T-cell (primary cell): ENCODE measurements at places on chromosomes 7 and 10.
A peak's percentile ranks its signal among the peaks of the same experiment; 100 is the strongest.

DNA sequence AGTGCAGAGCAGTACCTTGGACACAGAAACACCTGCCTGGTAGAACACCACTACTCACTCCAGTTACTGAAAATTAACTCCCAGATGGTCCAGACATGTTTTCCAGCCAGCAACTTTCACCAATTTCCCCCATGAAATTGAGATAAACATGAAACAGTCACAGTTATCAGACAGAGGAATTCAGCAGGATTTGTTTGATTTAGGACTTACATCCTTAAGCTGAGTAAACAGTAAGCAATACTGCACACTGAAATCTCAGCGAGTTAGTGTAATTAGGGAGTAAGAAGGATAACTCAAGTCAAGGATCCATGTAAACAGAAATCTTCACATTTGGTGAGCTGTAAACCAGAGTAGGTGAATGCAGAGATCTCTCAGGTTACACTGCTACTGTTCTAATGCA, 353.5 kb downstream of the ELMO1 start:
- H3K27me3 ChIP-seq: no peaks in the 10 kb centered on the region
- H3K36me3 ChIP-seq: peaks cover 31% of the 10 kb centered on the region
- no peak overlapping the region for H3K27ac ChIP-seq
- no peaks in the 10 kb centered on the region for H3K4me1 ChIP-seq

- no peaks in the 10 kb centered on the region for H3K27me3 ChIP-seq
- H3K4me1 ChIP-seq: no peaks in the 10 kb centered on the region
- no peaks in the 10 kb centered on the region for H3K36me3 ChIP-seq
- no peak for DNase-seq
Observed at GRCh38 chr10:119759832-119760231, 34.0 kb downstream of the INPP5F start.

GRCh38 chr7:139286144-139286543, 55.0 kb upstream of the FMC1 start:
- no peak for DNase-seq
- H3K4me1 ChIP-seq: no peaks in the 10 kb centered on the region
- H3K36me3 ChIP-seq: peaks cover 5% of the 10 kb centered on the region
- H3K27me3 ChIP-seq: no peaks in the 10 kb centered on the region
- no peak overlapping the region for H3K27ac ChIP-seq

- no peak overlapping the region for H3K4me3 ChIP-seq
- H3K36me3 ChIP-seq: peaks cover 19% of the 10 kb centered on the region
- H3K27ac ChIP-seq: no peak overlapping the region
- H3K4me1 ChIP-seq: peaks cover 4% of the 10 kb centered on the region
Observed at GRCh38 chr10:70832852-70833528, 17.2 kb downstream of the SGPL1 start.

DNA sequence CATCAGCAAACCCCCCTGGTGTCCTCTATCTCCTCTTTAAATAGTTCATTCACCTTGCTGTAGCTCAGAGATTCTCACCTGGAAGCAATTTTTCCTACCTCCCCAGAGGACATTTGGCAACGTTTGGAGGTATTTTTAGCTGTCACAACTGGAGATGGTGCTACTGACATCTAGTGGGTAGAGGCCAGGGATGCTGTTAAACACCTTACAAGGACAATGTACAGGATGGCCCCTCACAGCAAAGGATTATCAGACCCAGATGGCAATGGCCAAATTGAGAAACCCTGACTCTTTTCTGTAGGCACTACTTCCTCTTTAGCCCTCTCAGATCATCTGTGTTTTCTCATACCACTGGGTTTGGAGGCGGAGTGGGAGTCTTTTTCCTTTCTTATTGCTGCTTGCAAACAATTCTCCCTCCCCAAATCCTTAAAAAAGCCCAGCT, 13.2 kb upstream of the TRA2A start:
- H3K36me3 ChIP-seq: no peaks in the 10 kb centered on the region
- no peak for DNase-seq
- no peaks in the 10 kb centered on the region for H3K27me3 ChIP-seq
- H3K4me3 ChIP-seq: no peak overlapping the region
- peaks cover 6% of the 10 kb centered on the region for H3K4me1 ChIP-seq

DNA sequence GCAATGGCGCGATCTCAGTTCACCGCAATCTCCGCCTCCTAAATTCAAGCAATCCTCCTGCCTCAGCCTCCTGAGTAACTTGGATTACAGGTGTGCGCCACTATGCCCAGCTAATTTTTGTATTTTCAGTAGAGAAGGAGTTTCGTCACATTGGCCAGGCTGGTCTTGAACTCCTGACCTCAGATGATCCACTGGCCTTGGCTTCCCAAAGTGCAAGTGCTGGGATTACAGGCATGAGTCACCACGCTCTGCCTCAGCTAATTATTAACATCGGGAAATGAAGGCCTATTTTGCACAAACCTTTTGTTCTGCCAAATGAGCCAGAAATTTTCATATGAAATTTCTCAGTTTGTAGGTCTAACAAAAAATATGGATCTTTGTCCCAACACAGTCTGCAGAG, 106.7 kb upstream of the ODAD2 start:
- H3K27me3 ChIP-seq: no peaks in the 10 kb centered on the region
- no peak for DNase-seq
- H3K4me3 ChIP-seq: no peak overlapping the region
- H3K4me1 ChIP-seq: no peaks in the 10 kb centered on the region
- no peak overlapping the region for H3K27ac ChIP-seq

- H3K36me3 ChIP-seq: peaks cover 18% of the 10 kb centered on the region
- H3K27ac ChIP-seq: peak overlapping the region; percentile 95
- H3K4me3 ChIP-seq: peak overlapping the region; percentile 57
- peaks cover 63% of the 10 kb centered on the region for H3K4me1 ChIP-seq
- peak; percentile 72 for DNase-seq
Observed at GRCh38 chr10:14571866-14572507, 202.7 kb downstream of the FAM107B start.

DNA sequence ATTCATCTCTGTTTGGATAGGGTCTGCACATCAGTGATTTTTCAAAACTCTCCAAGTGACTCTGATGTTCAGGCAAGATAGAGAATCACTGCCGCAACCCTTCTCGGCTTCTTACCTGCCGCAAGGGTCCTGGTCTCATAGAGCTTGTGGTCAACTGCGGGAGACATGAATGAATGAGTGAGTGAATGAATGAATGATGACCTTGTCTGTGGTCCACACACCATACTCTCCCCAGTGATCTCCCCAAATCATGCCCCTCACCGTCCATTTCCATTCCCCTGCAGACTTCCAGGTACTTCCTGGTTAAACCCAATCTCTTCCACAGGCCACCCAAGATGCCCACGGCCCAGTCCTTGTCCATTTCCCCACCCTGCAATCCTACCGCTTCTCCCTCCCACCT, 5.9 kb upstream of the NPFFR1 start:
- H3K4me3 ChIP-seq: no peak overlapping the region
- no peak overlapping the region for H3K27ac ChIP-seq
- peaks cover 9% of the 10 kb centered on the region for H3K27me3 ChIP-seq
- no peaks in the 10 kb centered on the region for H3K36me3 ChIP-seq
- no peak for DNase-seq
- H3K4me1 ChIP-seq: no peaks in the 10 kb centered on the region

- no peak overlapping the region for H3K4me3 ChIP-seq
- no peaks in the 10 kb centered on the region for H3K36me3 ChIP-seq
- DNase-seq: no peak
Observed at GRCh38 chr10:84493951-84494848, 165.8 kb downstream of the CCSER2 start.

DNA sequence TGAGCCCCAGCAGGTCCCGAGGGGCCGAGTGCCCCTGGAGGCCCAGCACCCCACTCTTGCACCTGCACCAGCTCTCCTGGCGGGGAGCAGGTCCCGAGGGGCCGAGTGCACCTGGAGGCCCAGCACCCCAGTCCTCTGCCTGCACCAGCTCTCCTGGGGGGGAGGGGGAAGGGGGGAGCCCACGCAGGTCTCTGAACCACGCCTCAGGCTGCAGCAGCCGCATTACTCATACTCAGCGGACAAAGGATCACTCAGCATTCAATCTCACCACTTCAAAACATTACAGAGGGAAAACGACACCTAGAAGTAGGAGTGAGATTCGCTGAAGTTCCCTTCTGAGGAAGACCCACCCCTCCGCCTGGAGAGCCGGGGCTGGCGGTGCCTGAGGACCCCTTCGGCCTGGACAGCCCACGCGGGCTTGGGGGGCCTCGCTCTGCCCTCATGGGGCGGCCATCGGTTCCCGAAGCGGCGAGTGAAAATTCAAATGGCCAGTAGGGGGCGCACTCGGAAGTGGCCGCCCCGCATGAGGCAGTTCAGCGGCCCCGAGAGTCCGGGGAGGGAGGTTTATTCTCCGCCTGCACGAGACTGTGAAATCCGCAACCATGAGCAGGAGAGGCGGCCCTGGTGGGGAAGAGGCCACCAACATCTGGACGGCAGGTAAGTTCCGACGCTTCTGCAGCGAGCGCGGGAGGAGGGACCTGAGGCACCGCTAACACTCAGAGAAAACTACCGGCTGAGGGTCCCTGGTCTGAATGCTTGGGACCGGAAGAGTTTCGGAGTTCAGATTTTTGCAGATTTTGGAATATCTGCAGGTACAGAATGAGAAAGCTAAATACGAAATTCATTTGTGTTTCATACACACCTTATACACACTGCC, 1.1 kb upstream of the GPER1 start:
- DNase-seq: peak; percentile 66
- H3K27me3 ChIP-seq: no peaks in the 10 kb centered on the region
- no peak overlapping the region for H3K27ac ChIP-seq
- peak overlapping the region; percentile 28 for H3K4me3 ChIP-seq
- H3K4me1 ChIP-seq: peaks cover 4% of the 10 kb centered on the region

- H3K36me3 ChIP-seq: no peaks in the 10 kb centered on the region
- no peaks in the 10 kb centered on the region for H3K27me3 ChIP-seq
Observed at GRCh38 chr7:144842377-144842851, 6.6 kb upstream of the TPK1 start.

DNA sequence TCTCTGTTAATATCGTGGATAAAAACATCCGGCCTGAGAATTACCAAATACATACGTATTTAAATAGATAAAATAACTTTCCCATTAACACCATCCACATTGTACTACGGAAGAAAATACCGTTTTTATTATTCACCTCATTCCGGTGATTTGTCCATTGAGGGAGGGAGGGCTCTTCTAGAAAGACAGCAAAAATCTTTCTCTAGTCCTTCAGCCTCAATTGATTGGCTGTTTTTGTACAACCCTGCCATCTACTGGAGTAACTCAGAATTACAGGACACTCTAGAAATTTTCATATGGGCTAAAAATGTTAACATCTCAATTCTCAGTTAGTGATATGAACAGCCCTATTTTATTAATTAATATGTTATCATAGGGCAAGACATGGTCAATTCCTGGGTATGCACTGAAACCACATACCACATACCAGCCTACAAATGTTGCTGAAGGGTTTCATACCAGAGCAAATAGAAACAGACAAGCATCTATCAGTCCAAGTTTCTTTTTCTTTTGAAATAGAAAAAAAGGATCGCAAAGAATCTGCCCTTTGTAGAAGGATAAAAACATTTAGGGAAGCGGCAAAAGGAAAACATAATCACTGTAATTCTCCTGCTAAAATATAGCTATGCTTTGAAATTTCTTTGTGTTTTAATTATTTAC, 55.8 kb upstream of the CDCA7L start:
- H3K4me3 ChIP-seq: no peak overlapping the region
- H3K4me1 ChIP-seq: no peaks in the 10 kb centered on the region
- no peaks in the 10 kb centered on the region for H3K36me3 ChIP-seq
- no peaks in the 10 kb centered on the region for H3K27me3 ChIP-seq

- H3K4me1 ChIP-seq: peaks cover 19% of the 10 kb centered on the region
- no peak overlapping the region for H3K27ac ChIP-seq
- H3K4me3 ChIP-seq: no peak overlapping the region
- DNase-seq: no peak
- H3K27me3 ChIP-seq: no peaks in the 10 kb centered on the region
Observed at GRCh38 chr10:6297951-6298381, 95.2 kb downstream of the PFKFB3 start.

DNA sequence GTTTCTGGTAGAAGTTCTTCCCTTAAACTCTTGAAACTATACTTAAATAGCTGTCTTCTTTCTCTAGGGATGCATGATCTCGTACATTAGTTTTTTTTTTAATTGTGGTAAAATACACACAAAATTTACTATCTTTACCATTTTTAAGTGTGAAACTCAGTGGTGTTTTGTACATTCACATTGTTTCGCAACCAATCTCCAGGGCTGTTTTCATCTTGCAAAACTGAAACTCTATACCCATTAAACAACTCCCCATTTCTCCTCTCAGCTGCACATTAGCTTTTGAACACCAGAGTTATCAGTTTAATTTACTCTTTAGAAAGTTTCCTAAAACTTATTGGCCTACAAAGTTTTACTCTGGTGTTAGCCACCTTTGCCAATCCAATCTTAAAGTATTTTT, 45.5 kb upstream of the PRKAR2B start:
- H3K27ac ChIP-seq: no peak overlapping the region
- no peak for DNase-seq
- H3K4me1 ChIP-seq: no peaks in the 10 kb centered on the region

GRCh38 chr10:49086889-49087288, 28.4 kb downstream of the VSTM4 start:
- H3K4me3 ChIP-seq: no peak overlapping the region
- no peaks in the 10 kb centered on the region for H3K36me3 ChIP-seq
- no peak overlapping the region for H3K27ac ChIP-seq
- H3K27me3 ChIP-seq: peaks cover 8% of the 10 kb centered on the region

- no peaks in the 10 kb centered on the region for H3K4me1 ChIP-seq
- DNase-seq: no peak
- no peaks in the 10 kb centered on the region for H3K27me3 ChIP-seq
- H3K4me3 ChIP-seq: no peak overlapping the region
- no peak overlapping the region for H3K27ac ChIP-seq
Observed at GRCh38 chr10:76268954-76269353, 837.5 kb downstream of the LRMDA start.

- no peak overlapping the region for H3K27ac ChIP-seq
- peak overlapping the region; percentile 34 for H3K4me3 ChIP-seq
- H3K36me3 ChIP-seq: no peaks in the 10 kb centered on the region
- peak; percentile 33 for DNase-seq
- H3K27me3 ChIP-seq: peaks cover 21% of the 10 kb centered on the region
- H3K4me1 ChIP-seq: no peaks in the 10 kb centered on the region
Observed at GRCh38 chr10:75043256-75044131, 68.0 kb upstream of the SAMD8 start.

DNA sequence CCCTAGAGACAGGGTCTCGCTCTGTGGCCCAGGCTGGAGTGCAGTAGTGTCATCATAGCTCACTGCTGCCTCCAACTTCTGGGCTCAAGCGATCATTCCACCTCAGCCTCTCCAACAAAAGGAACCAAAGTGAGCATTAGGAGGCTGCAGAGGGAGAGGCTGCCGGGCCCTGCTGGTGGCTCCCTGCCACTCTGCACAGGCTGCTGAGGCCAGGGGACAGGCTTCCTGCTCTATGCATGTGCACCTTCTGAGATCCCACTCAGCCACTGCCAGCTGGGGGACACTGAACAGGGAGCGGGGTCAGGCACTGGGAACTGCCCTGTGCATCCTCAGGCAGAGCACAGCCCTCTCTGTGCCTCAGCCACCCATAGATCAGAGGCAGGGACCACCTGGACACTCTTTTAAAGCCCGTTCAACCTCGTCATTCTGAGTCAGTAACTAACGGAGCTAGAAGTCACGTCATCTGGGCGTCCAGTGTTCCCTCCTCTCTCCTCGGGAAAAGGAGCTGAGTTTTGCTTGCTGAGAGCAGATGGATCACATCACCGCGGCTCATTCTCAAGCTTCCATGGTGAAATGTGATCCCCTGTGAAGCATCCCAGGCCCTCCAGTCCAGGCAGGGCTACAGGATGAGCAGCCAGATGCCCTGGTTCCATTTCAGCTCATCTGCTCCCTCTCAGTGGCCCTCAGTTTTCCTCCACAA, 109.6 kb downstream of the MYL10 start:
- DNase-seq: no peak
- H3K27ac ChIP-seq: no peak overlapping the region
- H3K36me3 ChIP-seq: no peaks in the 10 kb centered on the region
- H3K4me1 ChIP-seq: no peaks in the 10 kb centered on the region

GRCh38 chr10:85666102-85666501, 700.5 kb downstream of the GRID1 start:
- no peaks in the 10 kb centered on the region for H3K27me3 ChIP-seq
- no peak overlapping the region for H3K4me3 ChIP-seq
- H3K36me3 ChIP-seq: no peaks in the 10 kb centered on the region
- no peak overlapping the region for H3K27ac ChIP-seq
- no peaks in the 10 kb centered on the region for H3K4me1 ChIP-seq
